ENCODE measurements at places on chromosomes 5 and 9. TPM values are rescaled to one million over a fixed set of nuclear protein-coding genes. Genes with fewer than 3 reads are reported as not detected.

IGFBPL1 gene
- not detected for total RNA-seq

DRD1 gene
- under 0.01 TPM for total RNA-seq

CD180 gene
- under 0.01 TPM for total RNA-seq

ADAM19 gene
- total RNA-seq: 14.2 TPM

ECSCR gene
- 0.33 TPM for total RNA-seq

FLT4 gene
- 0.15 TPM for total RNA-seq

GLIPR2 gene
- 62.5 TPM for total RNA-seq

NEUROG1 gene
- not detected for total RNA-seq

DHFR gene
- 39.1 TPM for total RNA-seq

TMEM174 gene
- total RNA-seq: not detected

GPR150 gene
- total RNA-seq: 0.66 TPM

PCDHB4 gene
- total RNA-seq: 0.17 TPM

DBN1 gene
- total RNA-seq: 183 TPM

IL13 gene
- total RNA-seq: not detected

TAF11L5 gene
- total RNA-seq: not detected

SOWAHA gene
- 0.17 TPM for total RNA-seq

CIZ1 gene
- 35.6 TPM for total RNA-seq

SLC45A2 gene
- total RNA-seq: not detected

LIX1 gene
- not detected for total RNA-seq
